ENCODE measurements at places on chromosomes 11 and 22.

GRCh38 chr22:27296091-27296675 lies 505.4 kb downstream of the MN1 start:
- no peak for DNase-seq

- no peak for DNase-seq
Observed at GRCh38 chr22:22940961-22941605, 53.5 kb downstream of the IGLL5 start.

GRCh38 chr22:45531441-45532234 lies 29.0 kb downstream of the FBLN1 start:
- DNase-seq: no peak

DNA sequence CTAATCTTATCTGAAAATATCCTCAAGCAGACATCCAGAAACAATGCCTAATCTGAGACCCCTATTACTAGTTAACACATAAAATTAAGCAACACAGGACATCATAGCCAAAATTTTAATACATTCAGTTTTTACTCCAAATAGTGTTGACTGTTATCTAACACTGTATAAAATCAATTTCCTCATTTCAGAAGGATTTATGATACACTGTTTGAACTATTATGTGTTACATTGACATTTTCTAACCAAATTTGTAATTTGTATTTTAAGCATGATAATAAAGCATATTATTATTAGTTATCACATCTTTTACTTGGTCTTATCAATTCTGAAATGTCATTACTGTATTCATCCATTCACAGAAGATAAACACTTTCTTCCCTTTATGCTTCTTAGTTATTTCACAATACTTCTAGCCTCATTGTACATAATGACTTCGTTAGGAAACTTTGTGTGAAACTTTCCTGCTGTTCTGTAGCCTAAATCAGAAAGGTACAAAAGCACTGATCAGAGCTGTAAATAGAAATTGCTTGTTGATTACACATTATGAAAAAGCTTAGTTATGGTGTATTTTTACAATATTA lies 1248.9 kb downstream of the JRKL start:
- DNase-seq: no peak

DNA sequence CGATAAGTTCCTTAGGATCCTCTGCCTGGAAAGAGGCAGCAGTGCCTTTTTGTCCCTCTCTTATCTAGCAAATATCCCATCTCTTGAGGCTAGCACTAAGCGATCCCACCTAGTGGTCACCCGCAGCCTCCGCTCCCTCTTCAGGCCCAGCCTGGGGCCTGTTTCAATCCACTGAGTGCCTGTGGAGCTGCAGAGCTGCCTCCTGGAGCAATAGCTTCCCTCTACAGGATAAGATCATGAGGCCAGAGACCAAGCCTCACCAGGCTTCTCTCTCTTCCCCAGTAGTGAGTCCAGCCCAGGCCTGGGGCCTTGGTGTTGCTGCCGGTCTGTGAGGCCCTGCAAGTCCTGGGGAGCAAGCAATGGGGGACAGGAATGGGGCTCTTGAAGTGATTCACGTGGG lies 65.8 kb downstream of the SLC22A12 start:
- no peak for DNase-seq

GRCh38 chr11:11403763-11404725 lies 51.0 kb upstream of the CSNK2A3 start:
- no peak for DNase-seq

- DNase-seq: no peak
Observed at GRCh38 chr11:122189229-122189628, 73.2 kb upstream of the BLID start.

DNA sequence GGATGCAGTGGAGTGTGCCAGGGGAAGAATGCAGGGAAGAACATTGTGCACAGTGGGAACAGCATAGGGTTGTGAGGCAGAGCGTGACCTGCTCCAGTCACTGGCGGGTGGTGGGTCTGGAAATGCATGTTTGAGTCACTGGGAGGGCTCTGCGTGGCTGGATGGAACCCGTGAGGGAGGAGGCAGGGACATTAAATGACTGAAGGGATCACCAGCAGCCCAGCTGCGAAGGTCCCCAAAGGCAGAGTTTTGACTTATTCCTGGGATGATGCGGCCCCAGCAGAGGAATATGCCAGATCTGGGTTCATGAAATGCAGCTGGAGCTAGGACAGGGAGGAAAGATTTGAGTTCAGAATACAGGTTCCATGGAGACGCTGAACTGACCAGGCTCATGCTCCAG lies 104.0 kb upstream of the FGF3 start:
- DNase-seq: no peak
